ENCODE measurements at places on chromosomes 3 and 15.

DNA sequence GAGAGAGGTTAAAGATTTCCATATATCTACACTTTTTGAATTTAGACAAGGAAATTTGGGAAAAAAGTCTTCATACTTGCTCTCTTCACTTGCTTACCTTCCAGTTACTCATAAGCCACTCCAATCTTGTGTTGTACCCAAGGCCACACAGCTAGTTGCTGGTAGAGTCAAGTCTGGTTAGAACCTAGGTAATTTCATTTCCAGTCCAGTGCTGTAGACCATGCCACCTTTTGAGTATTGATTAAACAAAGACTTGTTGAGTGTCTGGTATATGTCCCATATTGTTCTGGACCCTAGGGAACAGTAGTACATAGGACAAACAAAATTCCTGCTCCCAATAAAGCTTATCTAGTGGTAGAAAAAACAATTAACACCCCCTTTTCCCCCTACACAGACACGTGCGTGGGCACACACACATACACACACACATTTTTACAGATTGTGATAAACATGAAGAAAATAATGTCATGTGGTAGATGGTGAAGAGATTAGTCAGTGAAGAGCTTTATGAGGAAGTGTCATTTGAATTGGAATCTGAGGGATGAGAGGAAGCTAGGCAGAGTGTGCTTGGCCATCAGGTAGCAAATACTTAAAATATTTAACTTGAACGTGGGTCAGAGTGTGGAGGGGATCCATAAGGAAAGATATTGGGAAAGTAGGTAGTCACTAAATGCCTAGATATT, 2.1 kb downstream of the CMC1 start:
- no peak for DNase-seq

DNA sequence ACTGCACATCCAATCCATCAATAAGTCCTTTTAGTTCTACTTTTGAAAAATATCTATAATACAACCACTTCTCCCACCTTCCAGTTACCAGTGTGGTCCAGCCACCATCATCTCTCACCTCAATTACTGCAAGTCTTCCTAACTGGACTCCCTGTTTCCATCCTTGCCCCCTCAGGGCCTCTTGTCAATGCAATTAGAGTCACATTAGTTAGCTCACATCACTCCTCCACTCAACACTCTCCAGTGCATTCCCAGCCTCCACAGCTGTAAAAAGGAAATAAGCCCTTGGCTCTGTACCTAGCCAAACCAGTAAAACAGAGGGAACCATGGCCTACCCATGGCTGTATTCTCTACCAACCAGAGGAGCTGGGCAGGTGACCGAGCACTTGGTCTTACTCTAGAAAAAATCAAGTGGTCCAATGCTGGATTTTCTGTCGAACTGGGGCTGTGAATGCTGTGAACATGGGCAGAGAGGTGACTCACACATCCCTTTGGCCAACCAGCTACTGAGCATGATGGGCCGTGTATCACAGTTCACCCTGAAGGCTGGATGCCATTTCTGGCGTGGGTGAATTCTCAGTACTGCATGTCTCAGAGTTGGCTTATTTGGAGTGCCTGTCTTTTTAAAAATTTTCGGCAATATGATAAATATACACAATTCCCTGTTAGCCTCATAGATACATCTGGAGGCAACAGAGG, 62.5 kb upstream of the C15orf61 start:
- DNase-seq = no peak

GRCh38 chr3:138594150-138594934, at the start of gene CEP70:
Gene CEP70 (minus strand): TSS chr3:138594260. CDS start chr3:138572927, 21,333 bp downstream.
- DNase-seq = no peak

GRCh38 chr3:112900113-112900512, 53.4 kb upstream of the CD200R1L start:
- DNase-seq = no peak

GRCh38 chr3:10448544-10448943, 56.8 kb downstream of the ATP2B2 start:
- no peak for DNase-seq

DNA sequence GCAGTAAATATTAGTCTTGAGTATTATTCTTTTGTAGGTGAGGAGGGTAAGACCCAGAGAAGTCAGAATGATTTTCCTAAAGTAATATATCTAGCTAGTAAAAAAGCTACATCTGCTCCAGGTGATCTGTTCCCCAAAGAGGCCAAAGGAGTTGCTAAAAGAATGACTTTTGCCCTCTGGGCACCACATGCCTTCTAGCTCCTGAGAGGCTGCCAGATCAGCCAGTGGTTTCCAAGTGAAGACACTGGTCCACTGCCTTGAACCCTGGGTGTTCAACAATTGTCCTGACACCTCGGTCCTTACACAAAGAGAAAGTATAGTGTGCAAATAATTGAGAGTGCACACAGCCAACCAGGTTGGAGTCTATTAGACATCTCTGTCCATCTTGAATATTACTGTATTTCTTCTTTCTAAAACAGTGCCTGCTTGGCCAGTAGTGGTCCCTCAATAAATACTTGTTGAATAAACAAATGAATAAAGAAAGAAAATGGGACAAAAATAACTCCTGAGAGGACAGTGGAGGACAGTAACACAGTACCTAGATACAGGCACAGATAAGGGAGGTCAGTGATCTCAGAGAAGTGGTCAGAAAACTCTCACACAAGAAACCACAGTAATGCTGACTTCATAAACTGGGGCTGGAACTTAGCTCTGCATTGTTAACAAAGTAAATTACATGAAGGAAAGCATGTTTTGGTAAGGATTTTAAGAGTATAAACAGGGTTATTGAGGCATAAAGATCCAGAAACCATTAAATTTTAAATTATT, 56.6 kb upstream of the CSTA start:
- DNase-seq = no peak
